Hypothalamus (tissue), 51 donors: ENCODE measurements at places on chromosomes 3 and 15.
A peak's percentile ranks its signal among the peaks of the same experiment; 100 is the strongest.

DNA sequence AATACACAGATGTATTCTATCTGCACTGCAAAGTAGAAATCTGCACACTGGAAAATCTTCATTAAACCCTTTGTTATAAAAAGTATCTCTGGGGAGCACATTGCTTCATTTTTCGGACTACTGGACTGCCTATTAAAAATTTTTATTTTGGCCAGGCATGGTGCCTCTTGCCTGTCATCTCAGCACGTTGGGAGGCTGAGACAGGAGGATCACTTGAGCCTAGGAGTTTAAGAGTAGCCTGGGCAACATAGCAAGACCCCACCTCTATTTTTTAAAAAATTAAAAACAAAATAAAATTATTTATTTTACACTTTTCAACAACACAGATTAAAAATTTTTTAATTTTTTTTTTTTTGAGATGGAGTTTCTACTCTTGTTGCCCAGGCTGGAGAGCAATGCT is 6.0 kb downstream of the SERP1 start:
- DNase-seq = no peak

- no peak for DNase-seq
Measured at GRCh38 chr3:22157848-22158247, 406.8 kb upstream of the ZNF385D start.

GRCh38 chr3:126649556-126650092 is 5.3 kb downstream of the TXNRD3 start:
- DNase-seq = no peak

DNA sequence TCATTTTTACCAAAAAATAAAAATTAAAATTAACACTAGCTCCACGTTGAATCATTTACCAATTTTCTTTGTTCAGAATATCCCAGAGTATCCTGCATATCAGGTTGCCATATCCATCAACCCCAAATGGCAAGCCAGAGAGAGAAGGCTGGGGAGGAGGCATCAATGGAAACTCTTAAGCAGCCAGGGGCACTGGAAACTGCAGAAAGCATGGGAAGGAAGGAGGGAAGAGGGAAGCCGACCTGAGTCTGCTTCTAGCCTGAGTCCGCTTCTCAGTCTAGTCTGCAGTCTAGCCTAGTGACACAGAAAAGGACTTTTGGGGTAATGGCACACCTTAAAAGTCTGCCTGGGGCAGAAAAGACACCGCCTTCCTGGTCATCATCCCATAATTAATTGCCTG is 1.6 kb upstream of the MTHFS start:
- no peak for DNase-seq

GRCh38 chr3:141368062-141368924 is at the start of gene ZBTB38:
TSS of gene ZBTB38 (plus strand) at chr3:141368504. CDS start at chr3:141442389, 73,885 bp downstream.
- DNase-seq = peak; percentile 21
